ENCODE measurements at places on chromosomes 5 and 9. TPM values are rescaled to one million over a fixed set of nuclear protein-coding genes. Genes with fewer than 3 reads are reported as not detected.

DNA sequence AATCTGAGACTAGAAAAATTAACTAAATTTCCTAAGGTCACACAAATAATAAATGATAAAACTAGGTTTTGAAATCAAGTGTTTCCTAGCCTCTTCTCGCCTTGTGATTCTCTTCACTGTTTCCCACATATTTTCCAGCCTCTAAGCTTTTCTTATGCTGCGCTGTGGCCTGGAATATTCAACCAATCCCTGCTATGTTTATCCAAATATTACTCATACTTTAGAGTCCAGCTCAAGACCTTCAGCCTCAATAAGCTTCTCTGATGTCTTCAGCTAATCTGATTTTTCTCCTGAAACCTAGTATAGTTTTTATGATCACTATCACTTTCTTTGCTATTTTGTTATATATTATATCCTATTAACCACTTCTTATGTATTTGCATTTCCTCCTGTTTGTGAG is 303.1 kb upstream of the CDH6 start:
- no peak for DNase-seq
- H3K27me3 ChIP-seq = no peaks in the 10 kb centered on the region
- H3K4me3 ChIP-seq = no peak overlapping the region
- no peak overlapping the region for H3K27ac ChIP-seq

- H3K4me3 ChIP-seq = no peak overlapping the region
- H3K27ac ChIP-seq = no peak overlapping the region
- no peaks in the 10 kb centered on the region for H3K27me3 ChIP-seq
- no peaks in the 10 kb centered on the region for H3K36me3 ChIP-seq
These were observed 435.9 kb upstream of the TLE4 start for GRCh38 chr9:79135681-79136415.

DNA sequence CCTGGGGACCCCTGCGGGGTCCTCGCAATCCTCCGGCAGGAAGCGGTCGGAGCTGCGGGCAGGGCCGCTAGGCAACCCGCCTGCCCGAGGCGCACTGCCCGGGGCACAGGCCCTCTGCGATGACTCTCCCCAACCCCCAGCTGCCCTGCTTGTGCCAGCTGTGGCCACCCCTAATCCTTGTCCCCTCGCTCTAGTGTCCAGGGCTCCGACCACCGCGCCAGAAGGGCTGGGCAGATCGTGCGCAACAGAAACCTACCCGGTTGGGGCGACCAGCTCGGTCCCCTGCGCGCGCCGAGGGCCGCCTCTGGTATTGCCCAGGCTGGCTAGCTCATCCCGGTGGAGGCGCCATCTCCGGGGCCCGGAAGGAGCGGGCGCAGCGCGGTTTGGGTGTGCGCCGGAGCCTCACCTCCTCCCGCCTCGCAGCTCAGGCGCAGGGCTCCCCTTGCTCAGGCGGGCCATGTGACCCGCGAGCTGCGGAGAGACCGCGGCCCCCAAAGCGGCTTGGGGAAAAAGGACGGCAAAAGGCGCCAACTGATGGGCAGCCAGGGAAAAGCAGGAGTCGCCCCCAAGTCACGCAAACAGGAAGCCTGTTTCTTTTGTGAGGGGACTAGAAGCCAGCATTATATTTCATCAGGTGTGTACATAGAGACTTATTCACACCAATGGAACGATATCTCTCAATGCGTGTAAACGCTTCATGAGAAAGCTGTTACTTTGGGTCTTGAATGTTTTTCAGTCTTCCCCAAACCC is 46.8 kb upstream of the RNF20 start:
- peaks cover 15% of the 10 kb centered on the region for H3K4me1 ChIP-seq
- H3K27ac ChIP-seq = no peak overlapping the region
- peaks cover 23% of the 10 kb centered on the region for H3K27me3 ChIP-seq
- peak; percentile 87 for DNase-seq
- peak overlapping the region; percentile 65 for H3K4me3 ChIP-seq
- H3K36me3 ChIP-seq = no peaks in the 10 kb centered on the region

GRCh38 chr9:68913054-68913453 is 100.9 kb downstream of the PRKACG start:
- H3K27me3 ChIP-seq = no peaks in the 10 kb centered on the region
- H3K27ac ChIP-seq = no peak overlapping the region
- DNase-seq = no peak

The SPINK4 gene
- total RNA-seq = not detected

DNA sequence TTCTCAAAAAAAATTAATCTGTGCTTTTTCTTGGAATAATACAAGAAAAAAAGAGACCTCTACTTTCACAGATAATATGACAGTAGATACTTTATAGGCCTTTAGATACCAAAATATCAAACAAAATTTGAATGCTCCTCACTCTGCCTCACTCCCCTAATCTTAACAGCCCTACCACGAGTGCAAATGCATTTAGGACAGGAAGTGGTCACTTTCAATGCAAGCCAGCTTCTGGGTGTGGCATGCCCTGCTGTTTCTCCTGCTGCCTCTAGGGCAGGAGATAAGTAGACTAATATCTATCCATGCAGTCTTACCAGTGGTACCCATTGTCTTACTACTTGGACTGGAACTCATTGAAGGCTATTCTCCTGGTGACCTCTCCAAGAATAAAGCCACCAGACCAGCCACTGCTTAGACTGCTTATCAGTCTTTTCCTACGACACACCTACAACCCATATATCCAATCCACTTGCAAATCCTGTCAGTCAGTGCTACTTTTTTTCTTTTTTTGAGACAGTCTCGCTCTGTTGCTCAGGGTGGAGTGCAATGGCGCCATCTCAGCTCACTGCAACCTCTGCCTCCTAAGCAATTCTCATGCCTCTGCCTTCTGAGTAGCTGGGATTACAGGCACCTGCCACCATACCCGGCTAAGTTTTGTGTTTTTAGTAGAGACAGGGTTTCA is 23.0 kb downstream of the FRRS1L start:
- no peak overlapping the region for H3K4me3 ChIP-seq
- no peaks in the 10 kb centered on the region for H3K27me3 ChIP-seq
- H3K36me3 ChIP-seq = no peaks in the 10 kb centered on the region
- DNase-seq = peak; percentile 18
- H3K27ac ChIP-seq = no peak overlapping the region

The RBM22 gene
- total RNA-seq = 52.4 TPM

GRCh38 chr5:150789943-150790611 is 11.5 kb downstream of the SMIM3 start:
- DNase-seq = peak; percentile 40
- no peak overlapping the region for H3K4me3 ChIP-seq
- H3K27me3 ChIP-seq = no peaks in the 10 kb centered on the region
- H3K4me1 ChIP-seq = peaks cover 19% of the 10 kb centered on the region
- no peak overlapping the region for H3K27ac ChIP-seq
- no peaks in the 10 kb centered on the region for H3K36me3 ChIP-seq

The CAST gene
- total RNA-seq = 64.6 TPM

The DIPK1B gene
- 52.8 TPM for total RNA-seq

DNA sequence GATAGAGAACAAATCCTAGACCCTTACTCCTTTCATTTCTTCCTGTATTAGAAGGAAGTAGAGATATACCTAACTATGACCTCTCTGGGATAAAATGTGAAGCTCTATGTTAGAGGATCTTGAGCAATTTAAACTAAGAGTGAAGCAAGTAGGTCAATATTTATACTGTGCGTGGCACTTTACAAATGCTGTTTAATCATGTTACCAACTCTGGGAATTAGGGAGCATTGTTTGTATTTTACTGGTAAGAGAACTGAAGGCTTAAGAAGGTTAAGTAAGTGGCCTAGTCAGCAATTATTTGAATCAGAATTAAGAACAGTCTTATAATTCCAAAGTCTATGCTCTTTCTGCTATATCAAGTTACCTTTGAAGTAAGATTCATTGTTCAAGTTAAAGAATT is 12.0 kb downstream of the TNC start:
- no peaks in the 10 kb centered on the region for H3K36me3 ChIP-seq
- DNase-seq = no peak
- H3K27ac ChIP-seq = no peak overlapping the region
- no peak overlapping the region for H3K4me3 ChIP-seq

GRCh38 chr9:126939821-126940221 is 25.2 kb downstream of the RALGPS1 start:
- no peaks in the 10 kb centered on the region for H3K36me3 ChIP-seq
- no peak overlapping the region for H3K27ac ChIP-seq
- no peak overlapping the region for H3K4me3 ChIP-seq

Data from neural progenitor cell (in vitro differentiated cells).